ENCODE measurements at places on chromosomes 7 and 10.
A peak's percentile ranks its signal among the peaks of the same experiment; 100 is the strongest.

DNA sequence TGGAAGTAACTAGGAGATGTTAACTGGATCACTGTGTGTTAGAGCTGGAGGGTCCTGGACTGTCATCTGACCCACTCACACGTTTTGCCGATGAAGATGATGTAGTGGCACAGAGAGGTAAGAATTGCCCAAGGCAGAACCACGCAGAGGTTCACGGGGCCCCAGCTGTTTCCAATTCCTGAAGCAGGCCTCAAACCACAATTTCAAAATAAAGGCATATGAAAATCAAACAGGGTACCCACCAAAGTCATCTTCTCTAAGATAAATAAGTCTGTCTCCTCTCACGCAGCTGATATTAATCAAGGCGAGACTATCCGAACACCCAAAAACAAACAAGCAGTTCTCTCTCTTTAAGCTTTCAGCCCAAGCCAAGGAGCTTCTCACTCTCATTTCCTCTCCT, 113.3 kb upstream of the JCAD start:
- no peak for DNase-seq

DNA sequence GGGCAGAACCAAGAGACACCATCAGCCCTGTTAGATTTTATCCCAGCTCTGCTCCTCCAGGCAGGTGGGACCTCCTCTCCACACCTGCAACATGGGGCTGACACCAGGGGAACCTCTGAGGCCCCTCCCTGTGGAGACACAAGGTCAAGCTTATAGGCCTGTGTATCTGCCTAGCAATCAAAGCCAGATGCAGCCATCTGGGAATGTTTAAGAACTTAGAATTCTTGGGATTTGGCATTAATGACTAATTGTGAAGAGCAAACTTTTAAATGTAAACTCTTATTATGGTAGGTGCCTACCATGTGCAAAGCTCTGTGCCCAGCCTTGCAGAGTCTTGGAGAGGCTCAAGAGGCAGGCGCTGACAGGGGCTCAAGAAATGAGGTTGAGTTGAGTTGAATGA, 52.1 kb downstream of the TBATA start:
- no peak for DNase-seq

- DNase-seq, result no peak
These were observed 242.6 kb downstream of the BICC1 start for GRCh38 chr10:58755340-58755610.

DNA sequence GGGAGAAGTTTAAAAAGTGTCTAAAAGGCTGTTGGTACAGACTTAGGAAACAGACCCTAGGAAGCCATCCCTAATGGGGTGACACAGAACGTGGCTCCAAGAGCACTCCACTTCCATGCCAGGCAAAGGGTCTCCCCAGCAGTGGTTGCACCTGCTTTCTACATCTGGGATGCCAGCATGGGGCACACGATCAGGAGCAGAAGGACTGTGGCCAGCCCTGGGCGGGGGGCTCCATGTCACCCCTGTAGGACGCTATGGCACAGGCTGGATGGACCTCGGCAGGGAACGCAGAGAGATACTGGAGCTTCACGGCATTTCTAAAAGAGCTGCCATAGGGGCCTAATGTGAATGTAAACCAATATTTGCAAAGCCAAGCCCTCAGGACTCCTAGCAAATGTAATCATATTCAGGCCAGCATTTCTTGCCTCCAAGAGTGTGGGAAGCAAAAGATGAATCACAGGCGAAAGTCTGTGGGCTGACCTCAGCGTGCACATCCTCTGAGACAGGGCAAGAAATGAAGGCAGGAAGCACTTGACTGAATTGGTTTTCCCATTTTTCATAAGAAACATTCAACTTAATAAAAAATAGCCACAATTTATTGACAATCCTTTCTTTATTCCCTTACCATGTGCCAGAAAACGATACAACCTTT, 93.9 kb downstream of the ATXN7L1 start:
- DNase-seq, result peak; percentile 60

- no peak for DNase-seq
These were observed 9.1 kb downstream of the C10orf90 start for GRCh38 chr10:126661356-126661755.

GRCh38 chr10:126921974-126922525, 16.8 kb downstream of the DOCK1 start:
- DNase-seq, result no peak

GRCh38 chr10:16519908-16520861, 1.5 kb downstream of the C1QL3 start:
- DNase-seq, result peak; percentile 20

DNA sequence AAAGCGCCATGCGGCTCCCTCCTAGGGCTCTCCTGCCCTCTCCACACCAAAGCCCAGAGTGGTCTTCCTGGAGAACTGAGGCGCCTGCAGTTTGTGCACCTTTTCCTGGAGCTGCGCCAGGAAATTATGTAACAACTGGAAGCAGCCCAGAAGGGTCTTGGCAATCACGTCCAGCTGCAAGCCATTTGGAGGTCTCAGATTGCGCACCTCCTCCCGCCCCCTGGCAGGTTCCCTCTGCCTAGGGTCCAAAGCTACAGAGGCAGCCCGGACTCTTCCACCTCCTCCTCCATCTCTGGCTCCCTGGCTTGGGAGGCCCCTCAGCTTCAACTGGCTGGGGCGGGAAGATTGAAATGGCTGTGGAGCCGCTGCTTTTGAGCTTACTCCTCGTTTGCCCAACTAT, 34.0 kb upstream of the SFTPD start:
- DNase-seq, result no peak

DNA sequence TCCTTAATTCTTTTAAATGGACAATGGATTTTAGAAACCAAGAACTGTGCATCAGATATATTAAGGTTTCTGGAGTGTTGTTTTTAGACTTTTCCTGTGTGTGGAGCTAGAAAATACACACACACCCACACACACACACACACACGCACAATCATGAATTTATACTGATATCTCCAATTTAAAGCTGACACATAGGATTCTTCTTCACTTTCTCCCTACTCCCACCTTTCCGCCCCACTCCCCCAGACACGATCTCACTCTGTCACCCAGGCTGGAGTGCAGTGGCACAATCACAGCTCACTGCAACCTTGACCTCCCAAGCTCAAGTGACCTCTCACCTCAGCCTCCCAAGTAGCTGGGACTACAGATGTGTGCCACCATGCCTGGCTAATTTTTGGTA, 100.3 kb downstream of the EPC1 start:
- no peak for DNase-seq

DNA sequence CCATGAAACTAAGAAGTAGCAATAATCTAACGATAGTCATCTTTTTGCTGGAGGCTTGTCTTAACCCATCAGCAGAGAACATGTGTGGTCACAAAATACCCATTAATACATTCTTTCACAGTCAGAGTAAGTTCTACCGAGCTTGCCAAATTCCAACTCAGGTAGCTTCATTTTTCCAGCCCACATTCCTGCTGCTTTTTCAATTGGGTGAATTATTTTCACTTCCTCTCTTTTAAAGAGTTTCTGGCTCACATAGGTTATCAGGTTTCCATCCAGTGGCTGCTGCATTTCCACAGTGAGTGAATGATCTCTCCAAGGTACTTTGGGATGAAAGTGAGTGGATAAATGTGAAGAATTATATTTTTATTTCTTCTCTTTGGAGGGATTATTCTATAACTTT, 233.1 kb downstream of the SEMA3E start:
- DNase-seq, result no peak

DNA sequence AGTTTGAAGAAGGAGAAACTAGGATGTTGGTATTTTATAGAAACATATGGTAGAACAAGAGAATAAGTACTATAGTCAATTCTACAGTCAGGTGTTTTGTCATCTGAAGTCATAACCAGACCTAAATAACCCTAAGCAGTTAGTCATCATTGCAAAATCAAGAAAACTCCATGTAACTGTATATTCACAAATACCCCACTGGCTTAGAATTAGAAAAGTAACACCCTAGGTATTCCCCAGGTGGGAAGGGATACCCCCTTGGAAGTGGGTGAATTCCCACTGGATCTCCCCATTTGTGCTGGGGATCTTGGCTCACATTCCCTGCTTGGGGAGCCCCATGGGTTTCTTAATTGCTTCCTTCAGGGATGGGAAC, 45.9 kb upstream of the ITGB8 start:
- DNase-seq, result no peak

DNA sequence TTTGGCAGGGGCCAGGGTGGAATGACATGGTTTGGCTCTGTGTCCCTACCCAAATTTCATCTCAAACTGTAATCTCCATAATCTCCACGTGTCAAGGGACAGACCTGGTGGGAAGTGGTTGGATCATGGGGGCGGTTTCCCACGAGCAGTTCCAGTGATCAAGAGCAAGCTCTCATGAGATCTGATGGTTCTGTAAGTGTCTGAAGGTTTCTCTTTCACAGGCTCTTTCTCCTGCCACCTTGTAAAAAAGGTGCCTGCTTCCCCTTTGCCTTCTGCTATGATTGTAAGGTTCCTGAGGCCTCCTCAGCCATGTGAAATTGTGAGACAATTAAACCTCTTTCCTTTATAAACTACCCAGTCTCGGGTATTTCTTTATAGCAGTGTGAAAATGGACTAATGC, 188.3 kb downstream of the CHCHD3 start:
- DNase-seq, result no peak

GRCh38 chr7:47128700-47129099, 453.2 kb downstream of the TNS3 start:
- DNase-seq, result no peak

Measured in activated CD4-positive, alpha-beta T cell treated with anti-CD3 and anti-CD28 coated beads, Interleukin-2, amount 50 U/mL, for 48 hours (primary cell).